ENCODE measurements at places on chromosomes 7 and 10. TPM values are rescaled to one million over a fixed set of nuclear protein-coding genes. Genes with fewer than 3 reads are reported as not detected.

EIF4H gene
- total RNA-seq = 219 TPM

KRIT1 gene
- 64.1 TPM for total RNA-seq

LRRD1 gene
- 0.21 TPM for total RNA-seq

SPDYE16 gene
- 0.72 TPM for total RNA-seq

PLAU gene
- 37.8 TPM for total RNA-seq

ZNF425 gene
- 4.7 TPM for total RNA-seq

CALHM3 gene
- total RNA-seq = not detected

ASIC3 gene
- 0.51 TPM for total RNA-seq

HOXA13 gene
- not detected for total RNA-seq

ITGB8 gene
- total RNA-seq = 27.0 TPM

KNDC1 gene
- 1.7 TPM for total RNA-seq

GRCh38 chr7:20514364-20514763, 101.1 kb upstream of the ABCB5 start:
- peak; percentile 91 for DNase-seq

GRCh38 chr10:113414543-113414942, 138.3 kb upstream of the HABP2 start:
- DNase-seq = no peak

- DNase-seq = no peak
Measured at GRCh38 chr7:25109276-25109675, 15.8 kb downstream of the CYCS start.

DNA sequence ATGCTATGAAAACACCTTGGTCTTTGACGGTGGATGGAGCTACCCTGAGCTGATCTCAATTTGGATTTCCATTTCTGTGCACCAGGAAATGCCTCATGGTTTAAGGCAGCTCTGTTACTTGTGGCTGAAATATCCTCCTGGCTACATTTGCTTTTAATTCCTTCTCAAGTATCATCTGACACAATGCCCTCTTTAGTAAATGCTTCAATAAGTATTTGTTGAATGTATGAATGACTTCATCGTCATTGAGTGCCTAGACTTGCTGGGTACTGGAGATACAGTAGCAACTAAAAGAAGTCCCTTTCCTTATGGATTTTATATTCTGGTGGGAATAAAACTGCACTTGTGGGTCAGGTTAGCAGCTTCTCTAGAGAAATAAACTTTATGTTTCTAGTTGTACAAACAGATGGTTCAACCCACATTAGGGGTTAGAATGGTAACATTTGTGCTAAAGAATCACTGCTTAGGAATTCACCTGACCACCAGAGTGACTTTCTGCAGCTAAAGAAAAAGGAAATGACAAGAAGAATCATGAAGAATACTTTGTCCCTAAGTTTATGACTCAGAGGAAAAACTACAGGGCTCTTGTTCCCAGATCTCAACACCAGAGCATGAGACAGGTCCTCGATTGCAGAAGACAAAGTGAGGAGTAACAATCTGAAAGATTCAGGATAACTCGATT, 21.8 kb upstream of the SMNDC1 start:
- no peak for DNase-seq

DNA sequence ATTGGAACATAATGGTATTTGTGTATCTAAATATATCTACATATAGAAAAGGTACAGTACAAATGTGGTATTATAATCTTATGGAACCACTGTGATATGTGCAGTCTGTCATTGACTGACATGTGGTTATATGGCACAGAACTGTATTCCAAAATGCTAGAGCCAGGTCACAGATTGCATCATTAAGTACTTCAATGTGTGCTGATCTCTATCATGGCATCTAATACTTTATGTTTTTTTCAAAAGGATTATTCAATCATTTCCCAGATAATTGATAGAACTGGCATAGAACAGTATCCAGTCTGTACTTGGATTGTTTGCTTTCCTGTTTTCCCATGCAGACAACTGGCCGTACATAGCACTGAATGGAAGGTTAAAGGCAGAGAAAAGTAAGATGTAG, 662.7 kb downstream of the PARD3 start:
- no peak for DNase-seq

GRCh38 chr7:150321788-150322113, 1.4 kb upstream of the LRRC61 start:
- DNase-seq = no peak

DNA sequence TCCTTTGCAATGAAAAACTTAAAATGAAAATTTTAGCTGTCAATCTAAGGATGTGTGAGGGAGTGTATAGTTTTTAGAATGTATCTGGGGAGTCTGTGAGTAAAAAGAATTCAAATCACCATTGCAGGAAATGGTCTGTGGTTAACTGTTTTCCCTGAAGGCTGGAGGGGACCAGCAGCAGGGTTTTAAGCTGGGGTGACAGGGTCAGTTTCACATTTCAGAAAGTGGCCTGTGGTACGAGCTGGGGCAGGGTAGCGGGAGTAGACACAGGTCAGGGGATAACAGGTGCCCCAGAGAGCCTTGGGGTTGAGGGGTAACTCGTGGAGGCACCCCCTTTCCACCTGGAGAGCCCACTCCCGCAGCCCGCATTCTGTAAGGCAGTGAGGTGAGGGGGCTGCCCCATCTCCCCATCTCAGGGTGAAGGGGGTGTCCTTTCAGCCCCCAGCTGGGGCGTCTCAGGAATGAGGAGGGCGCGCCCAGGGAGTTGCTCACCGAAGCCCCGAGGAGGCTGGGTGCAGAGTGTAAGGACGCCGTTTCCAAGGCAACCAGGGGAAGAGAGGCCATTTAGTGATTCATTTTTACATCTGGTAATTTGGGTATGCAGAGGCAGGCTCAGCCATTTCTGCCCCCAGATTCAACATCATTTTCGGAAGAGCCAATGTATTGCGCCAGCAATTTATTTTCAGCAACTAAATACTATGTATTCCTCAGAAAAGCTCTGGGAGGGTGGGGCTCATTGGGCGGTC, 168.9 kb downstream of the SLIT1 start:
- DNase-seq = no peak

DNA sequence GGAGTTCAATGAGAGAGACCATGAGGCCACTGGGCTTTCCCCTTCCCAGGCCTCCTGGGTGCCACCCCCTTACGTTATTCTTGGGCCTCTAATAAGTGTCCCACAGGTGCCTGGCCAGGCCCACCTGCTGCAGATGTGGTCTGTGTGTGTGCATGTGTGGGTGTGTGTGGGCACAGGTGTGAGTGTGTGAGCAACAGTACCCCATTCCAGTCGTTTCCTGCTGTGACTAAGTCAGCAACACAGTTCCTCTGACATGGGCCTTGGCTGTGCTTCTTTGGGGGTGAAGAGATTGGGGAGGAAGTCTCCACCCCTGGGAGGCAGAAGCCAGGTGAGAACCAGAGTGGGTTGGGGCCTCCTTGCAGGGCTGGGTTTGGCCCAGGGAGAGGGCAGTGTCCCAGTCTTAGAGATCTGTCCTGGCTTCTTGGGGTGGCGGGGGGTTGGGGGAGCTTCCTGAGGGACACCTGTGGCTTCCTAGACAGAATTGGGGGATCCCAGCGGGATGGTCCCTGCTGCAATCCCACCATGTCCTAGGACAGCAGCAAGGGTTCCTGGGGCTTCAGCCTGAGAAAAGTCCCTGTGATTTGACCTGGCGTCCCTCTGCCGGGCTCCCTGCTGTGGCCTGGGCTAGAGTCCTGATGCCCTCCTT, 4.1 kb upstream of the PILRB start:
- DNase-seq = no peak

- DNase-seq = peak; percentile 36
Measured at GRCh38 chr7:85021101-85021704, 165.7 kb downstream of the SEMA3D start.

DNA sequence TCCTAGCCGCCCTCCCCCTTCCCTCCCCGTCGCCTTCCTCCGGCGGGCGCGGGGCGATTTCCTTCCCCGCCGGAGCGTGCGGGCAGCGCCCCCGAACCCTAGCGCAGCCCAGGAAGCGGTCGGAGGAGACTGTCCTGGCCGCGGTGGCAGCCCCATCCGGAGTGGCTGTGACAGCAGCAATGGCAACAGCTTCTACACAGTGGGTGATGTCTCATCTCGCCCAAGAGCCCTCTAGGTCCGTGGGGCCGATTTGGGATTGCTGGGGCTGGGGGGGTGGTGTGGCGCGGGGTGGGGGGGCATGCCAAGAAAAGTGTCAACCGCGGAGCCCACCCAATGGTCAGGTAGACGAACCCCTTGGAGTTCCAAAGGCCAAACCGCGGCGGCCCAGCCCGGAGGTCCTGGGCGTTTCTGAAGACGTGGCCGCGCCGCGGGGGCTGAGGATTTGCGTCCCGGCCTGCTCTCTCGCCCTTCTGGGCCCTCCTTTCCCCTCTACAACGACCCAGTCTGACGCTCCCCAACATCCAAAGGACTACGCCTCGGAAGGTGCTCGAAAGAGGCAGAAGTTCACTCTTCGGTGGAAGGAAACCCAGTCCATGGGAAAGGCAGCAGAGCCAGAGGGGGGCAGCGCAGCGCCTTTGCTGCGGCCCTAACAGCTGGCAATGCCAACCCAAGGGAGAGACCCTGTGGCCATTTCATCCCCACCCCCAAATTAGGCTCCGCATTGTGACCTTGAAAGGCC, 603 bp upstream of the TWIST1 start:
- peak; percentile 37 for DNase-seq

DNA sequence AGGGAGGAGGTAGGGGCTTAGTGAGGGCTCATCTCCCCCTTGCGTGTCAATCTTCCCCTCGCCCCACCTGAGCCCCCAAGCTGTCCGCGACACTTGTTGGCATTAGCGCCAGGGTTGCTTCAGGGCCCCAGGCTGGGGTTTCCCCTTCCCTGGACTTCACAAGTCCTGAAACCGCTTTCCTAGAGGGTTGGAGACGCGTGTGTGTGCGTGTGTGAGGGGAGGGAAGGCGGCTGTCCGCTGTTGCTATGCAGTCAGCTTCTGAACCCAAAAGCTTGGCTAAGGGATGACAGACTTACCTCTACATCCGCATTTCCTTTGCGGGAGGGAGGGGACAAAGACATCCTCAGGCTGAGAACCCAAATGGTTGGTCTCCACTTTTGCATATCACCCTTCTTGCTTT, 803 bp downstream of the GOLGA7B start:
- DNase-seq = no peak

- peak; percentile 89 for DNase-seq
Measured at GRCh38 chr10:84424731-84425167, 96.4 kb downstream of the CCSER2 start.

- no peak for DNase-seq
Measured at GRCh38 chr10:91194497-91195179, 25.8 kb upstream of the PCGF5 start.

GRCh38 chr10:90885176-90885575, 13.4 kb downstream of the RPP30 start:
- DNase-seq = peak; percentile 6

GRCh38 chr7:66047426-66047825, 28.2 kb upstream of the ASL start:
- no peak for DNase-seq

DNA sequence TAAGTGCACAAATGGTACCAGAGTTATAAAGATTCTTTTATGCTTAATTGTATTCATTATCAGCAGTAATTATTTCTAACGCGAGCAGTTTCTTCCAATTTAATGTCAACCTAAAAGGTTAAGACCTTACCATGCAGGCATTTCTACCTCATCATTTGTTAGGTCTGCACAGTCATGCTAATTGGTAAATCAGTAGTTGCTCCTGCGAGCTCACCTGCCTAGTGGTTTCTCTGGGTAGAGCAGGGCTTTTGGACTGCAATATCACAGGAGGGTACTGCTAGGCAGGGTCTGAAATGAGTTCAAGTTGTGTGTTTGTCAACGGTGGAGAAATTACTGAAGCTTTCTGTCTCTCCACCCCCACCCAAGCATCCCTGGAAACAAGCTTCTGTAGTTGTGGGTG, 558.5 kb upstream of the MGMT start:
- DNase-seq = no peak

DNA sequence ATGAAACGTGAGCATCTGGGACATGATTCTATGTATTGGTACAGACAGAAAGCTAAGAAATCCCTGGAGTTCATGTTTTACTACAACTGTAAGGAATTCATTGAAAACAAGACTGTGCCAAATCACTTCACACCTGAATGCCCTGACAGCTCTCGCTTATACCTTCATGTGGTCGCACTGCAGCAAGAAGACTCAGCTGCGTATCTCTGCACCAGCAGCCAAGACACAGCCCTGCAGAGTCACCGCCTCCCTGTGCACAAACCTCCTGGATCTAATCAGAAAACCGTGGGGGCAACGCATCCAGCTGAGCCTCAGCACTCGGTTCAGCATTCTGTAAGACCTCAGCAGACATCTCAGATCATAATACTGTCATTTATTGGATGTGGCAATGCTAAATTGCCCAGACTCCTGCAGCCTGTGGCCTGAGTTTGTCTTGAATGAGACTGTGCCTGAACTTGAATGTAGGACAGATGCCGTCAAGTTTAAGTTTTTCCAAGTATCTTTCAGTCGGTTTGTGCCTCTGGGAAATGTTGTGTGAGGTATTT, 41.5 kb upstream of the PRSS58 start:
- DNase-seq = no peak

DNA sequence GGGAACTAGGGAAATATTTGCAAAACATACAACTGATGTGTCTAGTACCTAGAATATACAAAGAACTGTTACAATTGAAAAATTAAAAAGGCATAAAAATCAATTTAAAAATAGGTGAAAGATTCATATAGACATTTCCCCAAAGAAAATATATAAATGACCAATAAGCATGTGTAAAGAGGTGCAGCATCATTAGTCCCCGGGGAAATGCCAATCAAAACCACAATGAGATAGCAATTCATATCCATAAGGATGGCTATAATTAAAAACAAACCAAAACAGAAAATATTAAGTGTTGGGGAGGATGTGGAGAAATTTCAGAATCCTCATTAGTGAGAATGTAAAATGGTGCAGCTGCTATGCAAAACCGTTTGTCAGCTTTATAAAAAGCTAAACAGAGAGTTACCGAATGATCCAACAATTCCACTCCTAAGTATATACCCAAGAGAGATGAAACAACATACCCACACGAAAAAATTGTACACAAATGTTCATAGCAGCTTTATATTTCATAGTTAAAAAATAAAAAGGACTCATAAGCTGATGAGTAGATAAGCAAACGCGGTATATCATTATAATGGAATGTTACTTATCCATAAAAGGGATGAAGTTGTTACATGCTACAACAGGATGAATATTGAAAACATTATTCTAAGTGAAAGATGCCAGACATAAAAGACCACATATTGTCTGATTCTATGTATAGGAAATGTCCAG, 210.1 kb upstream of the INHBA start:
- no peak for DNase-seq

DNA sequence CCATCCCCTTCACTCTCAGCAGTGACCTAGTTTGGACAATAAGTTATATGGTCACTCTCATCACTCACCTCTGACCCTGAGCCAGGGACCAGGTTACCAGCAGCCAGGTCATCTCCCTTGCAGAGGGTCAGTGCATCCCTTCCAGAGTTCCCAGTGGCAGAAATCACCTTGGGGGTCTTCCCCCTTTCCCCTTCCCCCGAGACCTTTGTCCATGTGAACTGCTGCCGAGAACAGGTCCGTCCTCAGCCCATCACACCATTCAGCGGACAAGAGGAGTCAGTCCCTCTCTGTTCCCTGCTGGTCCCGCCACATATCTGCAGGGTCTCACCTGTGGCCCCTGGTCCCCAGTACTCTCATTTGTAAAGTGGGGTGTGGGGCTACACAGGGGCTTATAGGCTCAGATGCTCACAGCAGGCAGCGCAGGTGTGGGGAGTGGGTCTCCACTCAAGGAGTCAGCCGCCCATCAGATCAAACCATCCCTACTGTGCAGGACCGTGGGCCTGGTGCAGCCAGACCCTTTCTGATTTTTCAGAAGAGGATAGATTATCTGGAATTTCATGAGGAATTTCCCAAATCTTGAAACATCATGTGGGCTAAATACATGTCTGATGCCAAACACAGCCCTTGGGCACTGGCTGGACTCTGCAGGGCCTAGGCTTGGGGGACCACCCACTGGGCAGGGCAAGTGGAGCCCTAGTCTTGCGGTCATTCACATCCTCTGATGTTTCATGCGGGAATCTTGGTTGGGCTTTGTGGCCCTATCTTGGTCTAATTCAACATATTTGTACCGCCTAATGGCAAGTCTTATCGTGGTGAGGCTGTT, 6.5 kb downstream of the DEPP1 start:
- DNase-seq = no peak

All from tongue (tissue), 3 donors.